ENCODE measurements at places on chromosomes 6 and 20.

DNA sequence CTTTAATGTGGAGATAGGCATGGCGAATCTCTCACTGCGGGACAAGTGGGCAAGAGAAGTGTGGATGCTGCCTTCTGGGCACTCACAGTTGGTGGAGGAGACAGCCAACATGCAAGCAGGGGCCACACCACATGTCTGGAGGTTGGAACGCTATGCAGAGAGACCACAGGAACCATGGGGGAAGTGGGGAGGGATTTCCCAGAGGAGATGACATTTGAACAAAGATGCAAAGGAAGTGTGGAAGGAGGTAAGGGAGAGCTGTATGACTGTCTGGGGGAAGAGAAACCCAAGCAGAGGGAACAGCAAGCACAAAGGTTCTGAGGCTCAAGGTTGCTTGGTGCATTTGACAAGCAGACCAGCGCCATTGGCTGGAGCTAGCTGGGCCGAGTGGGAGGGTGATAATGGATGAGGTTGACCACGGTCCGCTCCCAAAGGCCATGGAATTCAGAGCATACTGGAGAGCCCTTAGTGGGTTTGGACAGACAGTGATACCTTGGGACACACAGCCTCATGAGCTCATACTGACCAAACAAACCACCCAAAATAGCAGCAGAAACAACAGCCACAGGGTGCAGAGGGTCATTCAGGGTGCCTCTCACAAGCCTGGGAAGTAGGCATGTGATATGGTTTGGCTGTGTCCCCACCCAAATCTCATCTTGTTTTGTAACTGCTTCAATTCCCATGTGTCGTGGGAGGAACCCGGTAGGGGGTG, 7.6 kb upstream of the FAM110A start:
- no peak for DNase-seq

DNA sequence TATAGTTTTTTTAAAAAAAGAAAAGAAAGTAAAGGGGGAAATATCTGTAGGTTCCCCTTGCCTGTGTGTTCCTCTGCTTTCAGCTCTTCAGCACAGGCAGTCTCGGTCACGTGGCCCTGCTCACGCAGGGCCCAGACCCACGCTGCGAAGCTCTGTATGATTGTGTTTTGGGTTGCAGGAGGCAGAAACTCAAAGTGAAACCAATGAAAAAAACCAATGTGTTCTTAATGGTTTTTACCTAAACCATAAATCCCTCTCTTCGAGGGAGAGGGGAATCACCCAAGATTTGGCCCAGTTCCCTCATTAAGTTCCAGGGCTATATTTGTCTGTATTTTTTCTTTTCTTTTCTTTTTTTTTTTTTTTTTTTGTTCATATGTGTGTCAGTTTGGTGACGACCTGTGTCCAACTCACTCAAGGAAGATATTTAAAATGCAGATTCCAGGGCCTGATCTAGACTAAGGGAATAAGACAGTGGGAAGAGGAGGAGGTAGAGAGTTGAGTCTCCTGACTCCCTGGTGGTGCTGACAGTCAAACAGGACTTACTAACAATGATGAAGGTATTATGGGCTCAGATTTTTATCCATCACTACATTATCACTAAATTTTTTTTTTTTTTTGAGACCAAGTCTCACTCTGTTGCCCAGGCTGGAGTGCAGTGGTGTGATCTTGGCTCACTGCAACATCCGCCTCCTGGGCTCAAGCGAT, 33.8 kb upstream of the RREB1 start:
- no peak for DNase-seq

GRCh38 chr6:128516514-128516898, 3.9 kb downstream of the PTPRK start:
- no peak for DNase-seq

GRCh38 chr6:9977411-9977810, 437.5 kb downstream of the TFAP2A start:
- no peak for DNase-seq

DNA sequence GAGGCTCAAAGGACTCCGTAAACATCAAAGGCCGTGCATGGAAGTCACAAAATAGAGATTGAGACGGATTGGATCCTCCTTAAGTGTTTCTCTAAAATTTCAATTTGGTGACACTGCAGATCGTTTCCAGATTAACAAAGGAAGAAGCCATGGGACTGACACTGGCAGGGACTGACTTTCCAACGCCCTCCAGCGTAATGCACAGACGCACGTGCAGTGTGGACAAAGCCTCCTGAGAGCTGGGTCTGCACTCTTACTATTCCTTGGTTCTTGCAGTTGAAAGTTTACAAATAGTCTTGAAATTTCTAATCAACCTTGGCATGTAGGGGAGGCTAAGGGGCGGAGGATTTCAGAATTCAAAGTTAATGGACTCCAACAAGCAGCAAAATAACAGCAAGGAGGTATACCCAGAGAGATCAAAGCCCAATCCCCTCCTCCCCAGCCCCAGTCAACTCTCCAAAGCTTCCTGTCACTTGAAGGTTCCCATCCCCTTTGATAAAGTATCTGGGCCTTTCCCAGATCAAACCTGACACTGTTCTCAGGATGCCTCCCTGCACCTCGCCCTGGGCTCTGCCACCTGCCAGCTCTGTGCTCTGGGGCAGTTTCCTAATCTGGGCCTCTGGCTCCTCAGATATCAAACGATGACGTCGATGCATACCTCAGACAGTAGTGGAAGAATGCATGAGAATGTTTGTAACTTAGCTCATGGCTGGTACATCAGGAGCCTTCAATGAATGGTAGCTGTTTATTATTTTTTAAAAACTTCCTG, 106.5 kb upstream of the TRAF3IP2 start:
- DNase-seq = no peak

DNA sequence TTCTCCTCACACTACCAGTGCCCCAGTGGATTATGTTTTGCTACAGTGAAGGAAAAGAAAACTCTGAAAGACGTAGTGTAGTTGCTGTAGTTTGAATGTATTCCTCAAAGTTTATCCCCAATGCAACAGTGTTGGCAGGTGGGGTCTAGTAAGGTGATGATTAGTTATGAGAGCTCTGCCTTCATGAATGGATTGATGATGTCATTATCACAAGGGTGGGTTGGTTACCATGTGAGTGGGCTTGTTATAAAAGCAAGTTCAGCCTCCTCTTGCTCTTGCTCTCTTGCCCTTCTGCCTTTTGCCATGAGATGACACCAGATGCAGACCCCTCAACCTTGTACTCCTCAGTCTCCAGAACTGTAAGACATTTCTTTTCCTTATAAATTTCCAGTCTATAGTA, 244.7 kb upstream of the RSPO3 start:
- DNase-seq = no peak

GRCh38 chr6:170022291-170022722, 268.6 kb downstream of the DLL1 start:
- DNase-seq = no peak

GRCh38 chr6:145559836-145560235, 175.5 kb downstream of the EPM2A start:
- no peak for DNase-seq

DNA sequence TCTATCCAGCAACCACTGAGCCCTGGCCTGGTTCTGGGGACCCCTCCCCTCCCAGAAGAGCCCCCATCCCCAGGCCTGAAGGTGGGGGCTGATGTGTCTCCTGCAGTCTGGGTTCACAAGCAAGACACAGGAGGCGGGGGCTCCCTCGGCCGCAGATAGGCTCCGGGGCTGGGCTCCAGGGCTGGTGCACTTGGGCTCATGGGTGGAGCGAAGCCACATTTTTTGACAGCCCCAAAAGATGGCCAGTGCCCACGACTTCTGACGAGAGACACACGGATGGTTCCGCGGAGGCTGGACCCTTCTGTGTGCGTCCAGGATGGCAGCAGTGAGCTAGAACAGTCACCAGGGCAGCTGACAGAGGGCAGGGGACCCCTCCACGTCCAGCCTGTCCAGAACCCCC, 57.1 kb upstream of the GATA5 start:
- DNase-seq = no peak

DNA sequence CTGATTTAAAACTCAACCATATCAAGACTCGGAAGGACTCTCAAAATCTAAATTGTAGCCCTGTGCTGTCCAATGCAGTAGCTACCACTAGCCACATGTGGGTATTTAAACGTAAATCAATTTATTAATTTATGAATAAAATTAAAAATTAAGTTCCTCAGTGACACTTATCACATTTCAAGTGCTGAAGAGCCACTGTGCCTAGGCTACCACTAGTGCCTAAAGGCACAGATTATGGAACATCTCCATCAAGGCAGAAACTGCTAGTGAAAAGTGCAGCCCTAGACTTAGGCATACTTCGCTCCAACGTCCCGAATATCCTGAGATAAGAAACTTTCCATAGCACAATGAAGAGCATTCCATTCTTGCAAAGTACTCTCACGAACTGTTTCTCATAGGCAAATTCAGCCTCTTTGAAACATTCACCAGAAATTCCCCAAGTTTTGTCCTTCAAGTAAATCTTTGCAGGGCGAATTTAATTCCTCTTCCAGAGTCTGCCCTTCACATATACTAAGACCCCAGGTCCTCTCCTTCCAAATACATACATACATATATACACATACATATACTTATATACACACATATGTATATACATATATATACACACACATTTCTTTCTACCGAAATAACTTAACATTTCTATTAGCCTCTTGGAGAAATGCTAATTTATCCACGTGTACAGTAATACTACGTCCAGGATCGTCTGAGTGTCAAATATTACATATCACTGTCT, 1.3 kb downstream of the SUPT3H start:
- DNase-seq = no peak

DNA sequence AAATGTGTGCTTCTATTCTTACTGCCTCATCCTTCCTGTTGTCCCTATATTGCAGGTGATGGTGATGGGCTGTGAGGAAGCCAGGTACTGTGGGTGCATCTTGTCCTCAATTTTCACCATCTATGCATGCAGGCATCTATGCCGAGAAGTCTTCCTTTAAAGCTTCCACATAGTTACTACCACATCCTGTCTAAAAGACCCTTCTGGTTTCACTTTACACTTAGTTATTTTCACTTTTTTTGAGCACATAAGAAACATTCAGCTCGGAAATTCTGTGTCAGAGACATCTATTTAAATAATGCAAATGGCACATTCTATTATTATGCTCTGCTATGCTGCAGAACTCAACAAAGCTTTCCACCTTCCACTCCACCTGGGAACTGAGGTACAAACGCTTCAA, 28.2 kb upstream of the FABP7 start:
- no peak for DNase-seq

DNA sequence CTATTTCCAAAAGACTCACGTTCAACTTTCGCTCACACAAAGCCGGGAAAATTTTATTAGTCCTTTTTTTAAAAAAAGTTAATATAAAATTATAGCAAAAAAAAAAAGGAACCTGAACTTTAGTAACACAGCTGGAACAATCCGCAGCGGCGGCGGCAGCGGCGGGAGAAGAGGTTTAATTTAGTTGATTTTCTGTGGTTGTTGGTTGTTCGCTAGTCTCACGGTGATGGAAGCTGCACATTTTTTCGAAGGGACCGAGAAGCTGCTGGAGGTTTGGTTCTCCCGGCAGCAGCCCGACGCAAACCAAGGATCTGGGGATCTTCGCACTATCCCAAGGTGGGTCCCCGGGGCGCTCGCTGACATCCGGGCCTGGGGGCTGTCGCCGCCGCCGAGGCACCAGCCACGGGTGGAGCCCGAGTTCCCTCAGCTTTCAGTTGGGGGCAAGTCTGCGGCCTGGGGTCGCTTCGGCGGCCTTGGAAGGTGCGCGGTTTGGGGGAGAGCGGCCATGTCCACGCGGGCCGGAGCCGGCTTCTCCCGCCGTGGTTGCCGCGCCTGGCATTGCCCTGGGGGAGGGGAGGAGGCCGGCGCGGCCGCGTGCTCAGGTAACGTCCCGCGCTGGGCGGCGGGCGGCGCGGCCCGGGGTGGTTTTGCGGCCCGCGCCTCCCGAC, 429 bp downstream of the AMD1 start:
- DNase-seq = no peak

- no peak for DNase-seq
Observed at GRCh38 chr6:91075244-91075976, 488.5 kb upstream of the MAP3K7 start.

DNA sequence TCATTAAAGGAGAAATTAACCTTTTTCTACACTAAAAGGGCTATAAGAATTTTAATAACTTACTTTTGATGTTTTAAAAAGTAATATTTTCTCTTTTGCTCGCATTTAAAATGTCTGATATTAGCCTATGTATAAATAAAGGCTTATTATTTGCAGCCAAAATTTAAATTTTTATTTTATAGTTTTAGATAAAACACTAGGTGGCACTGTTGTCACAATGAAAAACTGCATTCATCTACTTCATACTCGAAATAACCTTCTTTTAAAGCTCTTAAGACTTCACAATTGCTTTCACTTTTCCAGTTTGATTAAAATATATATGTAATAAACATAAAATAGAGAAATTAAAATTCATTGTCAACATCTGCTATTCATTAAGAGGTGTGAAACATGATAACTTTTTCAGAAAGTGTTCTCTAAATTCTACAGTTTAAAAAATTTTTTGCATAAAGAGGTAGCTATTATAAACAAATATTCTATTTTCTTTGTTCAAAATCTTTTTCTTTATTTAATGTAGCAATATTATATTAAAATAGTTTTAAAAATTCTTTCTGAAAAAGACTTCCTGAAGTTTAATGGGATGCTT, 78.8 kb upstream of the DEFB112 start:
- no peak for DNase-seq

- DNase-seq = no peak
Observed at GRCh38 chr20:48826069-48826468, 1.7 kb downstream of the PREX1 start.

DNA sequence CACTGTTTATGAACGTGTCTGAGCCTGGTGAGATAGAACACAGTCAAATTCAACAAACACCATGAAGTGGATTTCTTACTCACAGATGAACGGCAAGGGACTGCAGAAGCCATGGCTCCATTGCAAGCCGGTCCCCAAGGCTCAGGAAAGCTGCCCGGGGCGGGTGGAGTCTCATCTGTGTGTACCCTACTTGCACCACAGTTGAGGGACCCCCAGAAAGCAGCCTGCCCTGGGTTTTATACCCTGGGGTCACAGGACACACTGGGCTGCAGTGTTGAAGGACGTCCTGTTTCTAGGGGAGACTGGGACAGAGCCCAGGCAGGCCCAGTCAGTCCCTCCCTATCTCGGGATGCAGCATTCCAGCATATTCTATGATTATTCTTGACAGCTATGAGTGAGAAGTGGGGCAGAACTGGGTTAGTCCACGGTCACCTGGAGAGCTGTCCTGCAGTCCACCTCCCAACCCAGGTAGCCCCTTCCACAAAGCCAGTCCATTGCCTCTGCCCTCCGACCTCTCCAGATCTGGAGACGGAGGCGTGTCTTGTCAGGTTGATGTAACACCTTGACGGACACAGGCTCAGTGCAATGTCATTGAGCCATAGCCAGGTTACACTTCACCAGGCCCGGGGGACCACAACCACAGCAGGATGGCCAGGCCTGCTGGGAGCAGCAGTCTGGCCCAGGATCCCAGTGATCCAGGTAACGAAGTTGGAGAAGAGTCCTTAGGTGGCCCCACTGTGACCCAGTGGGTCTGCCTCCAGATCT, 35.5 kb downstream of the WRNIP1 start:
- DNase-seq = no peak

DNA sequence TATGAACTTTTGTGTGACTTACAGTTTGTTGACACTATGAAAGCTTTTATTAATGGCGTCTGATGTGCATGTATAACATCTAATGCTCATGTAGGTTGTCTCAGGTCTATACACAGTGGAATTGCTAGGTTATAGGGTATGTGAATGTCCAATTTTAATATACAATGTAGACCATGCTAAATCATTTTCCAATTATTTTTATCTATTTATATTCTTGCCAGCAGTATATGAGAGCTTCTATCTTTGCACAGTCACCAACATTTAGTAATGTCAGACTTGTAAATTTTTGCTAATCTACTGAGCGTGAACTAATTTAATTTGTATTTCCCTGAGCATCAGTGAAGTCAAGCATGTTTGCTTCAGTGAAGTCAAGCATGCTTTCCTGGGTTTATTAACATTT, 64.4 kb downstream of the TPD52L1 start:
- no peak for DNase-seq
